HCT116 (cell line): ENCODE measurements at places on chromosomes 3 and 15. TPM values are rescaled to one million over a fixed set of nuclear protein-coding genes. Genes with fewer than 3 reads are reported as not detected.

DNA sequence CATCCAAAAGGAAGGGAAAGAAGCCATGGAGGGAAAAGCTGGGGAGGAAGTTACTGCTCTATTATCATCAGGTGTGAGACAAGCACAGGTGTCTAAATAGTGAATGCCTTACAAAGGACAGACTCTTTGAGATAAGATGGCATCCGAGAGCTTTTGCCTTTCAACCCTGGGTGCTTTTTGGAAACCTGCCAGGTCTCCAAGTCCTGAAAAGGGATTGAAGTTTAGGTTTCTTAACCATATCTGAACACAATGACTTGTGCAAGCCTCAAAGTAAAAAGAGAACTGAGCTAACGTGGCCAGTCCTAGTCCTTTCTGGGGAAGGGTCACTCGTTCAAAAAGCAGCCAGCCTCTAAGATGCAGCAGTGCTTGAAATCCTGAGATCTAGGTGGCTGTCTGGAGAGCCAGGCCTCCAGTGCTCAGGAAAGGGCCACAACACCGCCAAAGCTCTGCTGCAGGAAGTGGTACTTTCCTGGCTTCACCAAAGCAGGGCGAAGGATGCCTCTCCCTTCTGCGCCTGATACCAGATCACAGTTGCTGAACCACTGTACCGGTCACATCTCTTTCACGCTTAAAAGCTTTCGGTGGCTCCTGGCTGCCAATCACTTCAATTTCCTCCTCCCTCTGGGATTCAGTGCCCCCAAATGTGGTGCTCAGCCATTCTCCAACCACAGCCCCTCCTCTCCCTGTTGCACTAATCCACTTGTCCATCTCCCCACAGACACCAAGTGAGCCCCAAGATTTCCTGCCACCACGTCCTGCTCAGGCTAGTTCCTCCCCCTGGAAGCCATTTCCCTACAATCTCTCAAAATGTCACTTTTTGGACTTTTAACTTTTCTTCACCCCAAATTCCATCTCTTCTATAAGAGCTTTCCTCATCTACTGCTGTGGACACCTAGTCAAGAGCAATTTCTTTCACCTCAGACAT is 104.1 kb upstream of the LPP start:
- H3K27me3 ChIP-seq: no peaks in the 10 kb centered on the region

GRCh38 chr3:122021811-122022401 is at the start of gene ILDR1:
ILDR1 (minus strand) TSS chr3:122022247; CDS start chr3:122022077, 170 bp downstream.
- H3K27ac ChIP-seq: peak within 1 kb of the TSS; percentile 46; the same call in 1 of the 2 replicates
- H3K27me3 ChIP-seq: no peaks in the 10 kb centered on the region
- no peaks in the 10 kb centered on the region for H3K36me3 ChIP-seq
- H3K4me1 ChIP-seq: peaks cover 14% of the 10 kb centered on the region; the same call in 1 of the 2 replicates
- peak; percentile 26 for DNase-seq

DNA sequence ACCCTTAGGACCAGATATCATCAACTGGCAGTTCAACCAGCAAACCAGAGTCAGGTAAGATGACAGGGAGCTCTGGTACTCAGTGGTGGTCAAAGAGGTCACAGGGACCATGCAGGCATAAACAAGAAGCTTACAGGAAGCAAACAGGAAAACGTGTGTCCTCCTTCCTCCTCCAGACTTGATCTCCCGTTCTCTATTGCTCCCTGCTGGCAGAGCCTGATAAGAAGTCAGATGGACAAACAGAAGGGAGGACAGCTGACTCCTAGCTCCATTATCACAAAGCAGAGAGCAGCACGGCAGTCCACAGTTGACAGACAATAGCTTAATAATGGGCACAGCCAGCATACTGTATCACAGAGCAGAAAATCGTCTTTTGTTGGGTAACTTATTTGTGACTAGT is 156.5 kb upstream of the SLC2A2 start:
- H3K27me3 ChIP-seq: no peaks in the 10 kb centered on the region
- no peaks in the 10 kb centered on the region for H3K36me3 ChIP-seq
- no peak overlapping the region for H3K27ac ChIP-seq
- no peak for DNase-seq
- H3K4me1 ChIP-seq: no peaks in the 10 kb centered on the region

- H3K4me1 ChIP-seq: peaks cover 21% of the 10 kb centered on the region
- H3K36me3 ChIP-seq: no peaks in the 10 kb centered on the region
- H3K4me3 ChIP-seq: no peak overlapping the region
- peak; percentile 60 for DNase-seq
Observed at GRCh38 chr15:66673410-66674322, 28.4 kb upstream of the SMAD6 start.

DNA sequence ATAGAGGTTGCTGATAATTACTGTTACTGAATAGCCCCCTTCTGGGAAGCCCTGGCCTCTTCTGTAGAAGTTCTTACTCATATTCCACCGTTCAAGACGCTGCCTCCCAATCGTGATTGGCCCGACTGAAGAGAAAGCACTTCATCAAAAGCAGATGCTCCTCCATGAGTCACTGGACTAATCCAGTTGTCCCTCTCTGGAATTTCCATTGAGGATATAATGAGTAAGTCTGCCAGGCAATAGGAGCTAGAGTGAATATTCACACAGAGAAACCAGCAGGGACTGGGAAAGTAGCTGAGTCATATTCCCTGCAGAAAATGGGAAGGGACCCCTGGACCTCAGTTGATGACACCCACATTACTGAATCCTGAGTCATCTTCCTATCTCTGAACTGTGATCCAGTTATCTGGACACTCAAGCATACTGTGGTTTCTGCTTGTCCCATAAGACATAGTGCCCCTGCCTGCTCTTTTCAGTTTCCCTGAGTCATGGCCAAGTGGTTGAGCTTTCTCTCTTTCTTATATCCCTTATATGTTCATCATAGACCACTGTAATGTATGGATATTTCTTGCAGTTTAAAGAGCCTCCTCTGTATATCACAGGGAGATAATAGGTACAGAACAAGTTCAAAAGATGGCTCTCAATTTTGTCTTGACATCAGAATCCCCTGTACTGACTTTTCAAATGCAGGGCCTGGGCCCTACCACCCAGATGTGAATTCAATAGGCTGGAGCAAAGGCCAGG is 151.2 kb upstream of the CDIN1 start:
- peaks cover 14% of the 10 kb centered on the region; the same call in 1 of the 2 replicates for H3K36me3 ChIP-seq
- peaks cover 56% of the 10 kb centered on the region for H3K4me1 ChIP-seq
- H3K27me3 ChIP-seq: no peaks in the 10 kb centered on the region
- H3K4me3 ChIP-seq: no peak overlapping the region
- DNase-seq: peak; percentile 96

GRCh38 chr15:71678191-71678590 is 132.2 kb upstream of the NR2E3 start:
- H3K4me3 ChIP-seq: no peak overlapping the region
- peaks cover 37% of the 10 kb centered on the region for H3K4me1 ChIP-seq
- H3K36me3 ChIP-seq: no peaks in the 10 kb centered on the region
- no peak for DNase-seq
- H3K27ac ChIP-seq: no peak overlapping the region

DNA sequence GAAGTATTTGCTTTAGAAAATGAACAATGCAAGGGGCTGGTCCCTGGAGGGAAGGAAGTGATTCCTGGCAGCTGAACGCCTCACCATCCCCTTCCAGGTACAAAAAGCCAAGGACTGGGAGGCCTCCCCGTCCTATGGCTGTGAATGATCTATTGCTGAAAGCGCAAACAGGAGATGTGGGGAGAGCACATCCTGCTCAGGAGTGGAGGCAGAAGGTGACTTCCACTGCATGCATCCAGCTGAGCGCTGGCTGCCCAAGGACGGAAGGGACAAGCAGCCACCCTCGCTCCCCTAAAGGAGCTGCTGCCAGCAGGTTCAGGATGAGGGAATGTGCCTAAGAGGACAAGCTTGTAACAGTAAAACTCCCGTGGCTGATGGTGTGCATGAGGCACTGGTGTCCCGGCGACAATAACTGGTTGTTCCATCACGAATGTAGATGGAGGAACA is 41.4 kb downstream of the ABTB1 start:
- H3K4me3 ChIP-seq: no peak overlapping the region
- DNase-seq: no peak

DNA sequence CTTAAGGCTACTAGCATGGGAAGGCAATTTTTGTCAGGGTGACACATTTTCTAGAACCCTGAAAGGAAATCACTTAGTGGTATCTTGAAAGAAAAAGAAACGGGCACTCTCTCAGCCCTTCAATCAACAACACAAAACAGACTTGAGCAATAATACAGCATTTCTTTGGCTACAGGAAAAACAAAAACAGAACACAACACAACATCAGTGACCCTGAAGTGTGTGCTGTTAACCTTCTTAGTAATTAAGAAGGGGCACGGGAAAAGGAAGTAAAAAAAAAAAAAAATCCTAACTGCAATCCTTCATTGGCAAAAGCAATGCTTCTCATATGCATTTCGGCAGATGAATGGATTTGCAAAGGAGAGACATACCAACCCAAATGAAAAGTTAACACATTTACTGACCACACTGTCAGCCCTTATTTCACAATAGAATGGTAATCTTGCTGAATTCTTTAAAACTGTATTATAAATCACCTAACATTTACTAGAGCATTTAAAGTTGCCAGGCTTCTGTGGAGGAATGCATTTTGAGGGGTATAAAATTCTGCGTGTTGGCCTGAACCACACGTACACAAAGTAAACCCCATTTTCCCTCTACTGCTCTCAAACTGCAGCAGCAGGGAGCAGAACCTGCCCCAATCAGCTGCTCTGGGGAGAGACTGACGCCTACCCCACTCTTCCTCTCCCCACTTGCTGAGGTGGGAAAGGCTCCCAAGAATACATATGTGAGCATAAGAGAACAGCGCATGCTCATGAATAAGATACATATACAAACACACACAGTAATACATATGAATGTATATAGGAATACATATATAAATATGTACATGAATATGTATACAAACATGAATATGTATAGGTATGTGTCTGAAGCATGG is 198.5 kb downstream of the FOXP1 start:
- DNase-seq: no peak
- H3K4me3 ChIP-seq: no peak overlapping the region
- H3K27ac ChIP-seq: no peak overlapping the region
- no peaks in the 10 kb centered on the region for H3K4me1 ChIP-seq

DNA sequence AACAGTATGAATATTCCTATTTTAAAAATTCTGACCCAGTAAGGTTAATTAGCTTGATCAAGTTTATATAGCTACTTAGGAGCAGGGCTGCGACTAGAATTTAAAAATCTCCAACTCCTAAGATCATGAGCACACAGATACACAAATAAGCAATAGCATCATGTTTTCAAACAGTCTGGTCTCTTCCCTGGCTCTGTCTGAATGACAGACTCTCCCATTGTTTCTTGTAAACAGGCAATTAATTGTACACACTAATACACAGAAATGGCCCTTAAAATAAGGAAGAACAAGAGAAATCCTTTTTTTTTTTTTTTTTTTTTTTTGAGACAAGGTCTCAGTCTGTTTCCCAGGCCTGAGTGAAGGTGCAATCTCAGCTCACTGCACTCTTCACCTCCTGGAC is 1064.4 kb upstream of the CFAP20DC start:
- H3K4me3 ChIP-seq: no peak overlapping the region
- no peaks in the 10 kb centered on the region for H3K36me3 ChIP-seq
- H3K27me3 ChIP-seq: no peaks in the 10 kb centered on the region
- no peaks in the 10 kb centered on the region for H3K4me1 ChIP-seq
- DNase-seq: no peak

- H3K36me3 ChIP-seq: no peaks in the 10 kb centered on the region
- DNase-seq: peak; percentile 56
- no peak overlapping the region for H3K4me3 ChIP-seq
- H3K4me1 ChIP-seq: peaks cover 21% of the 10 kb centered on the region
- H3K27ac ChIP-seq: no peak overlapping the region
- H3K27me3 ChIP-seq: no peaks in the 10 kb centered on the region
Observed at GRCh38 chr3:159824333-159824732, 164.3 kb upstream of the IL12A start.

GRCh38 chr3:110542552-110543150 is 529.0 kb upstream of the NECTIN3 start:
- DNase-seq: no peak
- H3K27me3 ChIP-seq: no peaks in the 10 kb centered on the region
- H3K36me3 ChIP-seq: no peaks in the 10 kb centered on the region

GRCh38 chr15:99406716-99407487 is 155.6 kb downstream of the LRRC28 start:
- no peak overlapping the region for H3K4me3 ChIP-seq
- no peaks in the 10 kb centered on the region for H3K27me3 ChIP-seq
- peaks cover 17% of the 10 kb centered on the region; the same call in 1 of the 2 replicates for H3K4me1 ChIP-seq
- no peak for DNase-seq
- no peak overlapping the region for H3K27ac ChIP-seq
- H3K36me3 ChIP-seq: no peaks in the 10 kb centered on the region

DNA sequence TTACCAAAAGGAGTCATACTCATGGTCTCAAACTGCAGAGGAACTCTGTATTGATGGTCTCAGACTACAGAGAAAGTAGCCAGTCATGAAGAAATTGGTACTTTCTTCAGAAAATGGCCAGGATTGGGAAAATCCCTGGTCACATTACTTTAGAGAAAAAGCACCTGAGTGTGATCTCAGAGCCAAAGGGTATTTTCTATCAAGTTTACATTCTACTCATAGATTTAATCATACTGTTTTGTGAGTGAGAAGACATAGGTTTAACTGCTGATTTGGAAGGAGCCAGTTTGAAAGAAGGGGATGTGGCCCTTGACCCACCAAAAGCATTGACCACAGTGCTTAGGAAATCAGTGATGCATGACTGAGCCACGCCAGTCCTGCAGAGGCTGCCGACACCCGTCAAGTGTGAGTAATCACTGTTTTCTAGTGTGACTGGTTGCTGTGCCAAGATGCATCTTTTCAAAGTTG is 203.6 kb downstream of the AKAP13 start:
- no peak overlapping the region for H3K4me3 ChIP-seq
- no peak overlapping the region for H3K27ac ChIP-seq
- no peaks in the 10 kb centered on the region for H3K27me3 ChIP-seq
- peaks cover 10% of the 10 kb centered on the region; the same call in 1 of the 2 replicates for H3K36me3 ChIP-seq

The FBXL2 gene
- 12.8 TPM for total RNA-seq

The FHIT gene
- 20.1 TPM for total RNA-seq

The MB21D2 gene
- total RNA-seq: 2.8 TPM

The PLOD2 gene
- total RNA-seq: 25.8 TPM

The SLC9C1 gene
- total RNA-seq: 0.79 TPM

The IQCF5 gene
- not detected for total RNA-seq

The MAPKBP1 gene
- total RNA-seq: 21.3 TPM

The TMEM202 gene
- not detected for total RNA-seq

The TUSC7 gene
- not detected for total RNA-seq

The HAUS2 gene
- total RNA-seq: 39.8 TPM

The FGF12 gene
- total RNA-seq: 0.07 TPM

The SLC51A gene
- total RNA-seq: not detected

The DNAJB8 gene
- total RNA-seq: not detected

The SEMA3B gene
- total RNA-seq: 46.2 TPM
